ENCODE measurements at places on chromosomes 6 and 20. TPM values are rescaled to one million over a fixed set of nuclear protein-coding genes. Genes with fewer than 3 reads are reported as not detected.

SPATS1 gene
- not detected for total RNA-seq

PM20D2 gene
- 15.3 TPM for total RNA-seq

POPDC3 gene
- not detected for total RNA-seq

BTNL2 gene
- total RNA-seq, result not detected

PDE7B gene
- 27.6 TPM for total RNA-seq

ABHD16B gene
- total RNA-seq, result not detected

MROH8 gene
- 1.3 TPM for total RNA-seq

DNA sequence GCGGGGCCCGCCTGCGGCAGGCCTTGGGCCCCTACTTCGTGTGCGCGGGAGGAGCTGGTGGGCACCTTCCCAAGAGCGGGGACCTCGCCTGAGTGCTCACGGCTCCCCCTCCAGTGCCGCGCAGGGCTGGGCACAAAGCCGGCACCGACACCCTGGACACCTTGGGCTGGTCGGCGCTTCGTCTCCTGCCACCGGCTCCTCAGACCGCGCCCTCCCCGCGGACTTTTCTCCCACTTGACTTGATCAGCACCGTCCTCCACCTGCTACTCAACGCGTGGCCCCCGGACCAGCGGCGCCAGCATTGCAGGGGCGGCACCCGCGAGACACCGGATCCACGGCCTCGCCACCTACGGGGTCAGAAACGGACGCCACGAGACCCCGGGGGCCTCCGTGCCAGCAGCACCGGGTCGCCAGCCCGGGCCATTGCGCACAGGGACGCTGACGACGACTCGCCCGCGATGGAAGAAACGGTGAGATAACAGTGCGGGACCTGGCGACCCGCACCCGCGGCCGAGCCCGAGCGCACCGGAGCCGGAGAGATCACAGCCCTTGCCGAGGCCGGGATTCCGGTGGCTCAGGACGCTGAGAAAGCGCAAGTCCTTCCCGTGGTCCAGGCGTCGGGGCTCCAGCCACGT, 154.2 kb downstream of the DLL1 start:
- no peaks in the 10 kb centered on the region for H3K36me3 ChIP-seq
- DNase-seq, result no peak
- H3K4me3 ChIP-seq, result no peak overlapping the region
- no peak overlapping the region for H3K27ac ChIP-seq
- no peaks in the 10 kb centered on the region for H3K27me3 ChIP-seq
- H3K4me1 ChIP-seq, result no peaks in the 10 kb centered on the region

GRCh38 chr20:49214571-49214970, 4.6 kb upstream of the DDX27 start:
- no peak for DNase-seq
- peaks cover 3% of the 10 kb centered on the region for H3K36me3 ChIP-seq
- H3K4me3 ChIP-seq, result no peak overlapping the region
- H3K27me3 ChIP-seq, result no peaks in the 10 kb centered on the region
- H3K27ac ChIP-seq, result no peak overlapping the region

DNA sequence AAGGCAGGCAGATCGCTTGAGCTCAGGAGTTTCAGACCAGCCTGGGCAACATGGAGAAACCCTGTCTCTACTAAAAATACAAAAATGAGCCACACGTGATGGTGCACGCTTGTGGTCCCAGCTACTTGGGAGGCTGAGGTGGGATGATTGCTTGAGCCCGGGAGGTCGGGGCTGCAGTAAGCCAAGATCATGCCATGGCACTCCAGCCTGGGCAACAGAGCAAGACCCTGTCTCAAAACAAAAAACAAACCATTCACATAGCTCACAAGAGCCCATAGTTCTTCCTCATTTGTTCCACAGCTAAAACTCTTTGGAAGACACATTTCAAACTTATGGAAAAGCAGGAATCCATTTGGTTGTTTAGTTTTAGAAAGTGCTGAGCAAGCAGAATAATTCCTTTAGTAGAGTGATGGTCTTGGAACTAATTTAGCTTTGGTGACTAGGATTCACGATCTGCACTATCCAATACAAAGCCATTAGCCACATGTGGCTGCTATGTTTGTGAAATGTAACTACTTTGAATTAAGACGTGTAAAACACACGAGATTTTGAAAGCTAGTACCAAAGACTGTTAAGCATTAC, 4.1 kb downstream of the ZNFX1 start:
- H3K4me3 ChIP-seq, result no peak overlapping the region
- H3K4me1 ChIP-seq, result peaks cover 50% of the 10 kb centered on the region
- H3K27ac ChIP-seq, result no peak overlapping the region
- no peaks in the 10 kb centered on the region for H3K27me3 ChIP-seq

- no peak overlapping the region for H3K4me3 ChIP-seq
- H3K27ac ChIP-seq, result no peak overlapping the region
- no peaks in the 10 kb centered on the region for H3K4me1 ChIP-seq
- no peaks in the 10 kb centered on the region for H3K27me3 ChIP-seq
Measured at GRCh38 chr6:93317592-93317991, 101.8 kb downstream of the EPHA7 start.

All from activated T-helper 2 cell treated with anti-CD3 and anti-CD28 coated beads, Interferon-gamma antibody, Interleukin-2, Interleukin-4, amounts not matched to agents 10 μg/mL and 5 μg/mL and 100 μg/mL, durations not matched to agents 14 hours and 24 hours and 36 hours (primary cell).